ENCODE measurements at places on chromosomes 5 and 9.

- DNase-seq, result peak; percentile 23
Observed at GRCh38 chr9:36632892-36633291, 60.2 kb downstream of the MELK start.

- no peak for DNase-seq
Observed at GRCh38 chr5:112374356-112374755, 44.7 kb downstream of the EPB41L4A start.

- no peak for DNase-seq
Observed at GRCh38 chr5:112940670-112941069, 18.6 kb upstream of the REEP5 start.

GRCh38 chr5:114184006-114184405 lies 177.9 kb upstream of the KCNN2 start:
- DNase-seq, result peak; percentile 18

DNA sequence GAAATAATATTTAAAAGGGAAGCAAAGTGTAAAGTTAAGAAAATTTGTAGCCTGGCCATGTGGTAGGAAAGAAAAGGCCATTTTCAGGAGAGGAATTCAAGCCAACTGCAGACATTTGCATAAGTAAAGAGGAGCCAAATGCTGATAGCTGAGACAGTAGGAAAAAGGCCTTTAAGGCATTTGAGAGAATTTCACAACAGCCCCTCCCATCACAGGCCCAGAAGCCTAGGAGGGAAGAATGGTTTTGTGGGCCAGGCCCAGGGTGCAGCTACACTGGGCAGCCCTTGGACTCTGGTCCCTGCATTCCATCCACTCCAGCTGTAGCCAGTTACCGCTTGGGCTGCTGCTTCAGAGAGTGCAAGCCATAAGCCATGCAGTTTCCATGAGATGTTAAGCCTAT lies 1556.8 kb downstream of the EFNA5 start:
- no peak for DNase-seq

GRCh38 chr5:33679791-33680190 lies 212.0 kb downstream of the ADAMTS12 start:
- peak; percentile 87 for DNase-seq

GRCh38 chr5:145668714-145669113 lies 166.4 kb downstream of the PRELID2 start:
- DNase-seq, result no peak

Measured in fibroblast of skin of right quadriceps (primary cell).